Kidney glomerular epithelial cell (primary cell): ENCODE measurements at places on chromosomes 3 and 15.

- DNase-seq = no peak
Observed at GRCh38 chr3:88019024-88019423, 39.8 kb downstream of the CGGBP1 start.

- DNase-seq = no peak
Observed at GRCh38 chr3:43328653-43329052, 42.3 kb downstream of the SNRK start.

DNA sequence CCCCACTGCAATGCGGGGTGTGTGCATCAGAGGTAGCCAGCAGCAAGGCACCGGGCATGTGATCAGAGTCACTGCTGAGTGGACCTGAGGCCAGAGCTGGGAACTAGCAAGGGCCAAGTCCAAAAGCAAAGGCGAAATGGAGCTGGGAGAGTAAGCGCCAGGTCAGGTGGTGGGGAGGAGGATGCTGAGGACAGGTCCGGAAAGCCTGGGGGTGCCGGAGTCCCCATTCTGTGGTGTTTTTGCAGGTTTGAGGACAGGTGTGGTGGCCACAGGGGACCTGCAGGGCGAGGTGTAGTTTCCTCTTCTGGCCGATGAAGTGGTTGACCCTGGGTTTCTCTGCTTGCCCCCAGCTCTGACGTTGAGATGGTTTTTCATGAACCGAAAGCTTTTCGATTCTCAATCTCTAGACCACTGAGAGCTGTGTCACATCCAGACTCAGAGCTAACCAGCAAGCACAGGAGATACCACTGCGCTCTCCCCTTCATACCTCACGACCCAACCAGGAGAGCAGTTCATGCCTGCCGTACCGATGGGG lies 35.0 kb upstream of the HES1 start:
- DNase-seq = no peak

- no peak for DNase-seq
Observed at GRCh38 chr3:45558431-45558830, 36.1 kb upstream of the LIMD1 start.

- no peak for DNase-seq
Observed at GRCh38 chr3:89565098-89565497, 457.7 kb downstream of the EPHA3 start.

DNA sequence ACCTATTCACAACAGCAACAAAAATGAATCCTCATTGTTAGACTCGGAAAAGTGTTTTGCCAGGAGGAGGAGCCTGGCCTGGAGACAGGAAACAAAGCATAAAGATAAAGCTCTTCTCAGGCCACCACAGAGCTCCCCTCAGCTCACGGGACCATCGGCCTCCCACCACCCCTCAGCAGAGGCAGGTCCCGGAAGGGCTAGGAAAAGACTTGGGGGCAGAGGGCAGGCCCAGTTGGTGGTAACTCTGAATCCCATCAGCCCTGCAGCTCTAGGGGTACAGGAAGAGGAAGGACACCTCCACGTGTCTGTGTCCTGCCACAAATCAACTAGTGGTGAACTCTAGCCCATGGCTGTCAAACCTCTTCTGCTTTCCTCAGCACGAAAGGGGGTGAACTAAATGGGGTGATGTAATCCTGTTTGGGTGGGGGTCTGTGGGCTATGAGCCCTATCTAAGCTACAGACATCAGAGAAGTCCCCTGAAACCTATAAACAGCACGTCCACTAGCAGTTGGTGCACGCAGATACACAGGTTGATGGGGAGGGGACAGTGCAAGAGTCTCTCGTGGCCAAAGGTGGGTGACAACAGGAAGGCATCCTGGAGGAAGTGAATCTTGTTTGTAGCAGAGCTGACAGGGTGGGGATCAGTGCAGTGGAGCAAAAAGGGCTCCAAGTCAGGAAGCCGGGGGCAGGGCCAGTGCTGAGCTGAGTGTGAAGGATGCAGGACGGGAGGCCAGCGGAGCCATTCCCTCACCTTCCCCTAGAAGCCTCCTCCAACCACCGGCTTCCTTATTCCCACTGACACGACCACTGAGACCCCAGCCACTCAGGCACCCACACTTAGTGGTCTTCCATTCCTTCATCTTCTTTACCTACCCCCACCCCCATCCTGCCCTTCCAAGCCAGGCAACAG lies 111.1 kb upstream of the HACD2 start:
- DNase-seq = no peak

- DNase-seq = no peak
Observed at GRCh38 chr15:92808598-92809063, 91.5 kb upstream of the CHD2 start.

DNA sequence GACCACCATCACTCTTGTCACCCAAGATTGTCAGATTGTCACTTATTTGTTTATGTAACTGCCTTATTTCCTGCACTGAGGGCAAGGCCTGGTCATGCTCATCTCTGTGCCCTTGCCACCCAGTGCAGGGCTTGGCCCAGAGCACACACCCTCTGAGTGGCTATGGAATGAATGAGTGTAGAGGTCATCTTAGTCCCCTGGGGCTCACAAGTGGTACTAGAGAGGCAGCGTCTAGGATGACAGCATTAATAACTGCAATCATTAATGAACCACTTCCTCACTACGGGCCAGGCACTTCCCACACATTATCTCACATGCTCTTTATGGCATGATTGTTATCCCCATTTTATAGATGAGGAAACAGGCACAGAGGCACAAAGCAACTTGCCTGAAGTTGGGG lies 117.0 kb downstream of the SMAD6 start:
- DNase-seq = no peak

DNA sequence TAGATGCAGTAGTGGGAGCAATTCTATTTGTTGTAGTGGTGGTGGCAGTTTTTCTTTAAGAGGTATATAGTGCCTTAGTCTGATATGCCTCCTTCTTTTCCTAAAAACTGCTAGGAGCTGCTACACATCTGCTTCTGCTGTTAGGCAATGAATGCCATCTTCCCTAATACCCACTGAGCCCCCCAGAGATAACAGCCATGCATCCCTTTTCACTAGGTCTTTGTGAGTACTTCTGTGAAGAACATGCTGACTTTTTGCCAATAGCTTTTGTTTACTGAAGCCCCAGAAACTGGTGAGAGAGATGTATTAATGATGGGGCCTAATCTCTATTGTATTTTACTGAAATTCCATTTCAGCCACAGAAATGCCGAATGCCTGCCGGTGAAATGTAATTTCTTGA lies 92.6 kb upstream of the CHL1 start:
- DNase-seq = no peak

- no peak for DNase-seq
Observed at GRCh38 chr3:121649645-121650044, 11.1 kb downstream of the HCLS1 start.

DNA sequence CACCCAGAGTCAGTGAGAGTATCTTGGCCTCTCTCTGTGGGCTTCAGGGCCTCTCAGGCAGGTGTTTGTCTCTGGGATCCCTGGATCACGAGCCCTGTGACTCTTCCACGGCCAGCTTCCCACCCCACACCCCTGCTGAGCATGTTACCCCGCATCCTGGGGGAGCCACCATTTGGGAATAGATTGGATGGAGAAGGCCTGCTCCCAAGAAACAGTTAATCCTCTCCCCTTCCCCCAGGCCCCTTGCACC lies 15.5 kb upstream of the SRP14 start:
- DNase-seq = no peak

- no peak for DNase-seq
Observed at GRCh38 chr3:15497964-15498363, 23.5 kb downstream of the COLQ start.

DNA sequence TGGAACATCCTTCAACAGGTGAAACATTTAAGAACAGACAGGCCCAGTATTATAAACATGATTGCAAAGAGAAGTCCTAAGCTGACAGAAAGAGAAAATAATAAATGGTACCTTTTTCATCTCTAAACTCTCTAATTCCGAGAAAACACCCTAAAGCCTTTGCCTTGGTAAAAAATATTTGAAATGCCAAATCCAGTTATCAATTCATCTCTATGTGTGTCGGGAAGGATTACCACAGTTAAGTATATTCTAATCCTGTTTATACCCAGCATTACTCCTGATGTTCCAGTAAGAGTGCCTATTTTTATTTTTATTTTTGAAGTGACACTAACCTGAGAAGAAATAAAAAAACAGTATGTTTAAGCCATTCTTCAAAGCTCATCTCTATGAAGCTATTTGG lies 219.3 kb upstream of the NANOGP8 start:
- no peak for DNase-seq

GRCh38 chr15:75143738-75144334 lies 57.8 kb upstream of the C15orf39 start:
- DNase-seq = no peak

GRCh38 chr3:16770021-16770420 lies 114.7 kb upstream of the PLCL2 start:
- no peak for DNase-seq

GRCh38 chr3:152718810-152719209 lies 116.1 kb upstream of the P2RY1 start:
- DNase-seq = no peak

GRCh38 chr15:23877502-23878412 lies 190.7 kb upstream of the NDN start:
- DNase-seq = peak; percentile 11

GRCh38 chr3:156664011-156664830 lies 10.2 kb upstream of the TIPARP start:
- no peak for DNase-seq

- no peak for DNase-seq
Observed at GRCh38 chr15:66675446-66675845, 26.6 kb upstream of the SMAD6 start.

- peak; percentile 68 for DNase-seq
Observed at GRCh38 chr15:100241572-100242482, 99.9 kb downstream of the ADAMTS17 start.

DNA sequence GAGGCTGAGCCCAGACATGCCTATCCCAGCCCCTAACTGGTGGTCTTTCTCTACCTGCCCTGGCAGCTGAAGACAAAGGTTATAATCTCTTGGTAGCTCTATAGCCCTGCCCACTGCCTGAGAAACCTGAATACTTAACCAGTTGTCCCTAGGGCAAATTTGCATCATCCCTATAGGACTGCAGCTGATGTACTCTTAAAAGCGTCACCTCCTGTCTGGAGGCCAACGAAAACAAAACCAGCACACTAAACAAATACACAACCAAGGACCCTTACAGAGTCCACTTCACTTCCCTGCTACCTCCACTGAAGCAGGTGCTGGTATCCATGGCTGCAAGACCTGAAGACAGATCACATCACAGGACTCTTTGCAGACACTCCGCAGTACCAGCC lies 98.0 kb downstream of the KCNAB1 start:
- no peak for DNase-seq
